ENCODE measurements at places on chromosomes 3 and 15. TPM values are rescaled to one million over a fixed set of nuclear protein-coding genes. Genes with fewer than 3 reads are reported as not detected.
A peak's percentile ranks its signal among the peaks of the same experiment; 100 is the strongest.

- H3K36me3 ChIP-seq, result no peaks in the 10 kb centered on the region
- no peak for DNase-seq
- H3K4me3 ChIP-seq, result no peak overlapping the region
- H3K27me3 ChIP-seq, result no peaks in the 10 kb centered on the region
- peaks cover 5% of the 10 kb centered on the region for H3K4me1 ChIP-seq
- H3K27ac ChIP-seq, result no peak overlapping the region
Observed at GRCh38 chr3:188822411-188822810, 349.4 kb upstream of the TPRG1 start.

DNA sequence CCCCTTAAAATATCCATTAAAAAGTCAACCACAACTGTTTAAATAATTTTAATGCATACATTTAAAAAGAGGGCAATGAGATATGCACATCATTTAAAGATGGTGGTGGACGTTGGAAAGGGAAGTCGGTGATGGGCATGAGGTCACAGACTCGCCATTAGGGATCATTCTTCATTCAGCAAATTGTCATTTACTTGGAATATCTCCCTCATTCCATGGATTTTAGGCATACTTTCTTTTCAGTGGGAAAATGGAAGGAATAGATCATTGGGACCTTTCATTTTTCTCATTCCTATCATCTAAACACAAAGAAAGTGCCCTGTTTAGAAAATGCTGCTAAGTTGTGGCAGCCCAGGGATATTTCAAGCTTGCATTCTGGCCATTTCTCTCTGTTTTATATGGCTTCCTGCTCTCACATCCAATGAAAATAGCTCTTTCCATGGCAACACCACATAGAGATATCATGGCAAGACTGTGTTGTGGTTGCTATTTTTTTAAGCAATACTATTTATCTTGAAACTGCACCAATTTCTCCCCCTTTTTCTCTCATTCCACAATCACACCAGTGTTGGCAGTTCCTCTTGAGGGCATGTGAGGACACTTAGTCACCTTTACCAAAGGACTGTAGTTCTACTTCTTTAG, 40.7 kb upstream of the LMCD1 start:
- no peak overlapping the region for H3K4me3 ChIP-seq
- no peaks in the 10 kb centered on the region for H3K36me3 ChIP-seq
- H3K27me3 ChIP-seq, result peaks cover 3% of the 10 kb centered on the region
- no peak overlapping the region for H3K27ac ChIP-seq
- DNase-seq, result no peak

DNA sequence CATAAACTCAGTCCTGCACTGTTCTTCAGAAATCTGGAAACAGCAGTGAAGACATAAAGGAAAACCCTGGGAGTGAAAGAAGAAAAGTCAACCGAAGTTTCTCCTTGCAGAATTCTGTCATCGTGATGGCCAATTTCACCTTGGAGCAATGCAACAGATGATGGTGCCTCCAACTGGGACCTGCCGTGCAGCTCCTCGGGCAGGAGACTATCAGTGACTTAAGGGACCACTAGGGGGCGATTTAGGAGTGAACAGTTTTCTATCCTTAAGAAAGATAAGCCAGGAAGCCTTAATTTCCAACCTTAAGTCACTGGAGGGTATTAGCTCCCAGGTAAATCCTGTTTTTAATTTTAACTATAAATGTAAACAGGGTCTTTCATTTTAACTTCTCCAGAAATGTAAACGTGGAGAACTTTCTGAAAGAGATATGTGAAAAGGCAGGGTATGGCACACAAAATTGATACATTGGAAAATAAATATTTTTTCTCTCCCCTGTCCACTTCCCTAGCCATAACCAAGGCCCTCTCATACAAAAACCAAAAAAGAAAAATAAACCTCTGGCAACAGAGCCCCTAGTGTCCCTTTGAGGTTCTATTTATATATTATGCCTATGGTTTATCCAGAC, 116.3 kb downstream of the PDZRN3 start:
- no peak overlapping the region for H3K27ac ChIP-seq
- no peak overlapping the region for H3K4me3 ChIP-seq
- H3K27me3 ChIP-seq, result no peaks in the 10 kb centered on the region

DNA sequence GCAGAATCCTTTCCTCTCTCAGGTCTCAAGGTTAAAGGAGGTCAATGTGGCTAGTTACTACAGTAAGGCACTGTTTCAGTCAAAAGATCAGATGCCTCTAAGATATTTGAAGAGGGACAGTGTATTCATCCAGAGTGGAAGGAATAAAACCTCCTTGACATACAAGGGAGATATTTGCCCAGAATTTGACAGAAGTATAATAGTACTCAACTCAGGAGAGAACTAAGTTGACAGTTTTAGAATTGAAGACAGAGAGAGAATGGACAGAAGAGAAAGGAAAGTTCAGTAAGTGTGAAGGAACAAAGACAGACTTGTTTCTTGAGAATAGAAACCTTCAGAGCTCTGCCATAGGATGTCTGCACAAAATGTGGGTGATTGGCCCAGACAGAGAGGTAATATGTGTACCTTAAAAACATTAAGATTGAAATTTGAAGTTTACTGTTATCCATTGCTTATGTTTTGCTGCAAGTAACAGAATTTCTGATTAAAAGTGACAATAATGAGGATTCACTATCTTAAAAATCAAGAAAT, 507.1 kb downstream of the IGSF11 start:
- DNase-seq, result no peak
- H3K4me3 ChIP-seq, result no peak overlapping the region
- H3K27ac ChIP-seq, result no peak overlapping the region
- no peaks in the 10 kb centered on the region for H3K36me3 ChIP-seq
- no peaks in the 10 kb centered on the region for H3K4me1 ChIP-seq

DNA sequence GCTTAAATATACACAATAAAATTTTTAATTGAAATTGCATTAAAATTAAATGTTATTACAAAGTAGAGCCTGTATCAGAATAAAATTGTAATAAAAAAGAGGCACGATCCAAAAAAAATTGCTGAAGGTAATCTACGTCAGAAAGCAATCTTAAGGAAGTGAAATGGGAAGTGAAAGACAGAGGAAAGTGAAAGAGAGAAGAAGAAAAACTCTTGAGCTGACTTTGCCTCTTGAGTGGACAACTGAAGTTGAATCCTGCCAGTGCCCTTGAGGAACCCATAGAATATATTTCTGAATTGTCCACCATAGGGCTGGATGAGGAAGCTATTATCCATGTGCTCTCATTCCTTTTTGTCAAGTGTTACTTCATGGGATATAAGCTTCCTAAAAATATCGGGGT, 285.1 kb upstream of the STAC start:
- H3K36me3 ChIP-seq, result no peaks in the 10 kb centered on the region
- DNase-seq, result no peak
- H3K4me3 ChIP-seq, result no peak overlapping the region
- H3K4me1 ChIP-seq, result no peaks in the 10 kb centered on the region

GRCh38 chr15:20659265-20659664, 117.7 kb upstream of the GOLGA6L6 start:
- DNase-seq, result no peak
- no peaks in the 10 kb centered on the region for H3K27me3 ChIP-seq
- H3K36me3 ChIP-seq, result no peaks in the 10 kb centered on the region

DNA sequence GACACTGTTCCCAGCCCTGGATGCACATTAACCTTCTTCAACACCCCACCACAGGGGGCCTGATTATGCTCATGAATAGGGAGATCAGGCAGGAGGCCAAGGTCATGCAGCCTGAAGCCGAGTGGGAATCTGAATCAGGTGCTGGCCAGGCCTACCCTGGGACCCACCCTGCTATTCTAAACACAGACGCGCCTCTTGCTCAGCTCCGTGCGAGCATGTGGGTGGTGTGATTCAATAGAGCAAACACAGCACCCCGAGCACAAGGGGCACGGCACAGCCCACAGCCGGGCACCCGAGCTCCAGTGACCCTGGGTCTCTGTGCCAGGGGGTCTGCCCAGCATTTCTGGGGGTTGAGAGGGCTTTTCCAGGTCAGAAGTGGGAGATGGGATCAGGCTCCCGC, 24.6 kb upstream of the GRIP2 start:
- H3K36me3 ChIP-seq, result no peaks in the 10 kb centered on the region
- no peak overlapping the region for H3K4me3 ChIP-seq
- H3K4me1 ChIP-seq, result no peaks in the 10 kb centered on the region
- no peak overlapping the region for H3K27ac ChIP-seq

- H3K27me3 ChIP-seq, result peaks cover 45% of the 10 kb centered on the region
- no peak overlapping the region for H3K4me3 ChIP-seq
- peaks cover 14% of the 10 kb centered on the region for H3K4me1 ChIP-seq
- H3K27ac ChIP-seq, result no peak overlapping the region
Observed at GRCh38 chr3:129593230-129593594, 13.3 kb downstream of the PLXND1 start.

DNA sequence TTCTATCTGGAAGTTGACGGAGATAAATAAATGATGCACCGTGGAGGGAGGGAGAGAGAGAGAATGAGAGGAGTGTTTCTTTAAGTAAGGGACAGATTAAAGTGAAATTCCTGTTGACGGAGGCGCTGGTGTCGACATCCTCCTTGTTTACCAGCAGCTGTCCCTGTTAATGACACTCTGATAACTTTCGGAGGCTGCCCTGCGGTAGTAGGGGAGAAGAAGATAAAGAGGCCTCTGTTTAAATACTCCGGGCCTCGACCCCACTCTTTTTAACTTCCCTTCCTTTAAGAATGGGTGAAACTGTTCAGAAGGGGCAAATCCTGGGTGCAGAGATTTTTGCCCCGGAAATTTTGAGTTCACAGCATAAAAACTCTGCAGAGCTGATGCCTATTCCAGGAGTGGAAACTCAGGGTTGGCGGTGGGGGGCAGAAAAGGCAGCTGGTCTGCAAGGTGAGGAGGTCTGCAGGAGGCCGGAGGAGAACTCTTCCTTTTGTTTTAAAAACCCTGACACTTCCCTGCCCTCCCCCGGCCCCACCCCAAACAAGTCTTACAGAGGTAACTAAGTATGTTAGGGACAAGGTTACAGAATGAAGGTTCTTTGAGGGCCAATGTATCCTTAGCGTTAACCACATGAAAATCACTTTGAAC, 276.6 kb upstream of the NR2F2 start:
- peaks cover 4% of the 10 kb centered on the region for H3K4me1 ChIP-seq
- H3K27ac ChIP-seq, result no peak overlapping the region
- H3K36me3 ChIP-seq, result no peaks in the 10 kb centered on the region
- no peak overlapping the region for H3K4me3 ChIP-seq
- DNase-seq, result no peak

GRCh38 chr15:75639191-75639708, 774 bp downstream of the IMP3 start:
- H3K27ac ChIP-seq, result peak overlapping the region; percentile 93
- H3K4me1 ChIP-seq, result peaks cover 29% of the 10 kb centered on the region
- no peak for DNase-seq
- H3K27me3 ChIP-seq, result peaks cover 2% of the 10 kb centered on the region
- H3K4me3 ChIP-seq, result peak overlapping the region; percentile 92
- H3K36me3 ChIP-seq, result peaks cover 28% of the 10 kb centered on the region

Gene DUOX1
- total RNA-seq, result 0.37 TPM

Gene TM4SF4
- total RNA-seq, result not detected

Gene WNT5A
- total RNA-seq, result 0.05 TPM

Gene SCAMP2
- total RNA-seq, result 90.6 TPM

Gene C3orf18
- 35.2 TPM for total RNA-seq

Gene ACTRT3
- total RNA-seq, result 1.3 TPM

Gene TTC23
- 3.3 TPM for total RNA-seq

Gene MED12L
- total RNA-seq, result 7.1 TPM

Gene TAGLN3
- 0.46 TPM for total RNA-seq

All from activated T-helper 2 cell treated with anti-CD3 and anti-CD28 coated beads, Interferon-gamma antibody, Interleukin-2, Interleukin-4, amounts not matched to agents 10 μg/mL and 5 μg/mL and 100 μg/mL, durations not matched to agents 14 hours and 24 hours and 36 hours (primary cell).